HFF-Myc (cell line): ENCODE measurements at places on chromosomes 4 and X.
A peak's percentile ranks its signal among the peaks of the same experiment; 100 is the strongest.

GRCh38 chrX:80334583-80334982, 85.7 kb upstream of the TENT5D start:
- DNase-seq, result no peak

- peak; percentile 16 for DNase-seq
Observed at GRCh38 chr4:20532871-20533870, 167.1 kb upstream of the PACRGL start.

- no peak for DNase-seq
Observed at GRCh38 chr4:110898290-110898689, 275.4 kb upstream of the PITX2 start.

GRCh38 chrX:6954836-6955235, 192.7 kb upstream of the STS start:
- no peak for DNase-seq

GRCh38 chrX:67289055-67289499, 254.7 kb upstream of the AR start:
- DNase-seq, result no peak

GRCh38 chrX:10111364-10112148, 45.2 kb upstream of the CLCN4 start:
- DNase-seq, result no peak

GRCh38 chr4:965048-965765, 8.2 kb downstream of the DGKQ start:
- no peak for DNase-seq

DNA sequence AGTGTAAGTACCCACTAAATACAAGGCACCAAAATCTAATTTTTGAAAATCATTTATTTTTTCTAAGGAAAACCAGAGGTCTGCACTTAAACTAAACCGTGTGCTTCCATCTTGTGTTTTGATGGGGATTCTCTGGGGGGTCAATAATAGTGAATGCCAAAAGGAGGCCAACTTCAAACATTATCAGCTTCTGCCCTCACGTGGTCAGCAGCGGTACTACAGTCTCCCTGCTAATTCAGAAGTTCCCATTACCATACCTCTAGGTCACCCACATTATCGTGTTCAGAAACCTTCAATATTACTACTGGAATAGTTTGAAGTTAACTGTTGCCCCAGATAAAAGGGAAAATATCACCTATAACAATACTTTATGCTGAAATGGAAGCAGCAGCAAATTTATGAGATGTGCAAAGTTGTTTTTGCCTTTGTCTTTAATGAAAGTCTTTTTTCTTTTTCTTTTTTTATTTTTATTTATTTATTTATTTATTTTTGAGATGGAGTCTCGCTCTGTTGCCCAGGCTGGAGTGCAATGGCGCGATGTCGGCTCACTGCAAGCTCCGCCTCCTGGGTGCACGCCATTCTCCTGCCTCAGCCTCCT, 17.3 kb downstream of the CTPS2 start:
- no peak for DNase-seq

DNA sequence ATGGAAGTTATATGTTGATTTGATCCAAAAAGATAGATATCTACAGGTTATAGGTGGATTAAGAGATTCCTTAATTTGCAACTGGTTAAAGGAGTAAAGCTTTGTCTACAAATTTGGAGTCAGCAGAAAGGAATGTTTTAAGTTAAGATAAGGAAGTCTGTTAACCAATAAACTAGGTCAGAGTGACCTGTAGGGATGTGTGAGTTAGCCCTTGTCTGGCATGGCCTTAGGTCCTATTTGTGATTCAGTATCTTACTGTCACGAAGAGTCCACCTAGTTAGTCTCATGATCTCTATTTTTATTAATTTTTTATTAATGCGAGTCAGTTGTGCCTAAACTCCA, 230.8 kb downstream of the INPP4B start:
- peak; percentile 37 for DNase-seq

GRCh38 chr4:61143461-61143860, 56.7 kb upstream of the ADGRL3 start:
- DNase-seq, result no peak

DNA sequence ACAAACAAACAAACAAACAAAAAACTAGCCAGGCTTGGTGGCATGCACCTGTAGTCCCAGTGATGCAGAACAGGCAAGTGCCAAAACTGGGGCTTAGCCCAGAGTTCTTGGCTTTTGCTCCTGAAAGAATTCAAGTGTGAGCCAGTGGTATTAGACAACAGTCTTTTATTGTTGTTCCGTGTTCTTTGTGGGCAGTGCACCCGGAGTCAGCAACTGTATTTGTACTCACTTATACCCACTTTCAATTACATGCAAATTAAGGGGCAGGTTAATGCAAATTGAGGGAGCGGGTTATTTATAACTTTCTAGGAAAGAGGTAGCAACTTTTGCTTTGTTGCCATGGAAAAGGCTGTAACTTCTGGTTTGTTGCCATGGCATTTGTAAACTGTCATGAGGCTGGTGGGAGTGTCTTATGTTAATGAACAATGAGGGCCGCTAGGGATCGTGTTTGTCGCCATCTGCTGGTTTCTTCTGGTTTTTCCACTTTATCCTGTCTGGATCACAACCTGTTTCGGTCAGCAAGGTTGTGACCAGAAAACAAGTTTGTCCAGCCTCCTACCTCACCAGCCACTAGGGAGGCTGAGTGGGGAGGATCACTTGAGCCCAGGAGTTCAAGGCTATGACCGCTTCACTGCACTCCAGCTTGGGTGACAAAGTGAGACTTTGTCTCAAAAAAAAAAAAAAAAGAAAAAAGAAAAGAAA, 88.8 kb upstream of the ESX1 start:
- DNase-seq, result peak; percentile 61

DNA sequence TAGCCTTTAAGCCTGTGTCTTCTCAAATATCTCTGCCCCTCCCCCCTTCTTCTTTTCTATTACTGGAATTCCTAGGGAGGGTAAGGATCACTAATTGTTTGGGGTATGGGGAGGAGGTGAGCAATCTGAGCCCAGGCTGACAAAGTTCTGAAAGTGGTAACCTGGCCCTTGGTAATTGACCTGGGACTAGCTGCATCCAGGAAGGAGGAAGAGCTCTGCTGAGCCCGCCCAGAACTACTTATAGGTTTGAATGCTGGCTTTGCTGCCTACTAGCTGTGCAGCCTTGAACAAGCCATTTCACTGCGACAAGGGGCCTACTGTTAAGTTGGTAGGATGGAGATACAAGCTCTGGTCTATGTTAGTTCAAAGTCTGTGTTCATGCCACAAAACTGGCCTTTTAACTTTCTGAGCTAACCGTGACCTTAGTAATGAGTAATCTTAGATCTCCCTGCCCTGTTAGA, 37.8 kb downstream of the DGKK start:
- DNase-seq, result no peak

DNA sequence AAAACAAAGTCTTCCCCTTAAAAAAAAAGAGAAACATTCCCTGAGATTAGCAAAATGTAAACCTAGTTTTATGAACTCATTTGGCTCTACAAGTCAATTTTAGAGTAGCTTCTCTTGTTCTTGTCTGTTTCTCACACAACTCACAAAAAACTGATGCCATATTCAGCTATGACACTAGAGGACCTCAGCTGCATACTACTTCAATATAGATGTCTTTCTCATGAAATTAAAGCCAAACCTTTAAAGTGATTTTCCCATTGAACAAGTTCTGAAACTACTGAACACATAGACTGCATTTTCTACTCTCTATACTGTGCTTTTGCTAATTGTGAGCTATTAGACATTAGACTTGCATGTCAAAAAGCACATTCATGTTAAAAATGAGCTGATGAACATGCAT, 49.8 kb downstream of the TBCK start:
- DNase-seq, result peak; percentile 41

DNA sequence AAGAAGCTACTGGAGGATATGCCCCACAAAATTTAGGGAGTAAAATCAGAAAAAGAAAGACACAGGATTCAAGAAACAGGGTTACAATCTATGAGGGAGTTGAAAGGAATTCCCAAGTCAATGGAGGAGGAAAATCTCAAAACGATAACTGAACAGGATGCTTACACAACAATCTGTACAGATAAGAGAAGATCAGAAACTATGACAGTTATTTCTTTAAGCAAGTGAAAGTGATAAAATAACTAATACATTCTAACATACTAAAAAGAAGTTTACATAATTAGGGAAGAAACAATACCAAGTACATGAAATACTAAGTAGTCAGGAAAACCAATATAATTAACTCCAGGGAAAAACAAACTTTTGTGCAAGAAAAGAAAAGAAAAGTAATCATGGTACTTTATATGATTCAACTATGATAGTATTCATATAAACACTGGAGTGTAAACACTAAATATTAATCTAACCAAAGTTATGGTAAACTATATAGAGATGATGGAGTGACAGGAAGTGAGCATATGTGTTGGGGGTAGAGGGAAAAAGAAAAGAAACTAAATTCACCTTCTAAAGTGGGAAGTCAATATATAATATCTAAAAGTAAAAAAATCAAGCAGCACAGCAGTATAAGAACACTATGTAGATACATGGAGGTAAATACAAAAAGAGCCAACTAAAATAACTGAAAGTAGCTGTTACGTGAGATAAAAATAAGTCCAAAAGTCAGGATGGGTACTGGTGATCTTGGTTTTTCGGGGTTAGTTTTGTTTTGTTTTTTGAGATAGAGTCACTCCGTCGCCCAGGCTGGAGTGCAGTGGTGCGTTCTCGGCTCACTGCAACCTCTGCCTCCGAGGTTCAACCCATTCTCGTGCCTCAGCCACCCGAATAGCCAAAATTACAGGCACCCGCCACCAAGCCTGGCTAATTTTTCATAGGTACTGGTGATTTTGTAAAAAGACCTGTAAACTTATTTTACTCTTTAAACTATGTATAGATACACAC, 99.3 kb downstream of the TEX11 start:
- DNase-seq, result no peak

DNA sequence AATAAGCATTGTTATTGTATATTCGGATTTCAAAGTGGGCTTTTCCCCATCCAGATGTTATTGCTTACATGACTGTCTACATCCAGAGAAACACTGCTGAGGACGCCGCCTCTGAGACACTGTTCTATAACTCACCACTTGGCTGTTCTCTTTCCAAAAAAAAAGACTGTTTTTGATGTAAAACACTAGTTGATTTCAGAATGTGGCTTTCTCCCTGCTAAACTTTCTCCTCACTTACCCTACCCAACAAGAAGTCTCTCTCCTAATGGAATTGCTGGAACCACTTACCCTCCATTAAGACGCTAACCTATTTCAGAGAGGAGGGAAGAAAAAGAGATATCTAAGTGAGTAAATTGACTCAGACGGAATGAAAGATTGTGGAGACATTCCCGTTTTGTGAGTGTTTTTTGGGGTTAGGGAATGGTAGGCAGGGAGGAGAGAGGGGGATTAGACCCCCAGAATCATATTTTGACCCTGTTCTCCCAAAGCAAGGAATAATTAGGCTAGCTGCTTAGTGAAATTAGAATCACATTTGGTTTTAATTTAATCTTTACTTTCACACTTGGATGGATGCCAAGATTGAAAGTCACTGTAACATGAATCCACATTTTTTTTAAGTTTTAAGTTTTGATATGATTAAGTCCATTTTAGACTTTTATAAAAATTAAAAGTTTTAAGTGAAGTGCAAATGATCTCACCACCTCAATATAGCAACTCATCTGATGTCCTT, 174.9 kb downstream of the CHIC2 start:
- no peak for DNase-seq

GRCh38 chr4:35649778-35650177, 594.5 kb downstream of the ARAP2 start:
- DNase-seq, result no peak

DNA sequence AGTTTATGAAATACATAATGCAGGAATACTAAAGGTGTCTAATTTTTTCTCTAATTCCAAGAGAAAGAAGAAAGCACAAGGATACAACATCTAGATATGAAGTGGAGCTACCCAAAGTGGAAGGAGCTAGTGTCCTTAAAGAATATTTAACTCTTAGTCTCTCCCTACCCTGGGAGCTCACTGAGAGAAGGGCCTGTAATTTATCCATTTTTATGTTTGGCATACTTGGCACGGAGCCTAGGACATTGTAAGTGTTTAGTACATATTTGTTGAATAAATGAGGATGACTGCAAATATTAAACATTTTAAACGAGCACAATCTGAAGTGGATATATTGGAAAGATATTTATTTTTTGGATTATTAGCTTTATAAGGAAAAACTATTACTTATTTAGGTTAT, 674.8 kb downstream of the IQCM start:
- no peak for DNase-seq

DNA sequence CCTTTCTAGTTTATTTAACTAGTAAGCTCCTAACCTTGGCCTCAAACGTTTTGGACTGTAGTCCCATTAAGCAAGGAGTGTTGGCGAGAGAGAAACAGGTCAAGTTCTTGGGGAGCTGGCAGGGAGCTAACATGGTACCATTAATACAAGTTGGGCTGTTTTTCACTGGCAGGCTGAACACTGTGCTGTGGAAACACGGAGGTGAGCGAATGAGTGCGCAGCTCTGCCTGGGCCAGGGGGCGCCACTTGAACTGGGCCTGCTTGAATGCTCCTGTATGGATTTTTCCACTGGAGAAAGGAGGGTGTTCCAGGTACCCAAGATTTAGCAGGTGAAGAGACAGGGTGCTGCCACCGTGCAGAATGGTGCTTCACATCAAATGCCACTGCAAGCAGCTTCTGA, 7.4 kb upstream of the SMS start:
- no peak for DNase-seq

DNA sequence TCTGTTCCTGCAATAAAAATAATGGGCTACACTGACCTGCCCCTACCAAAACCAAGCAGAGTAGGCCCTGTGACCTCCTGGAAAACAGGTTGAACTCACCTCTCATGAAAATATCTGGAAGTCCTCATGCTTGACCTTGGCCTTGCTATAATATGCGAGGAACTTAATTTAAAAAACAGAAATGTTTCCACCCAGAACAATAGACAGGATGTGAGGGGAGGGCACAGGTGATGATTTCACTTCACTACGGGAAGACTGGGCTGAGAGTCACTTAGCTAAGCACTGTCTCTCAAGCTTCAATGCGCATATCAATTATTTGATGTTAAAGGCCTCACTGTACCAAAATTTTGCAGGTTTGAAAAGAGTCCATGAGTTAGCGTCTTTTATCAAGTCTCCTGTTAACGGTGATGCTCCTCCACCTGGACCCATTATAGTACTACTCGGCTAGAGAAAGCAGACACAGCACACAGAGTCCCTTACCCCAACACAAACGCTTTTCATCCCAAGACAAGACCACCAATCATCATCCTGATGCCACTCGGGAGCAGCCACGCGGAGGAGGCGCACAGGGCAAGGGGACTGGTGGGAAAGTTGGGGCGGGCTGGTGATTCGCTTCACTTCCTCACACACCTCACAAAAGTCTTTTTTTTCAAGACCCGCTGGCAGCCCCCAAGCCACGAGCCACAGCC, 25.9 kb downstream of the ZNF721 start:
- no peak for DNase-seq

- no peak for DNase-seq
Observed at GRCh38 chrX:23008431-23009099, 8.8 kb downstream of the DDX53 start.

GRCh38 chr4:13294961-13295605, 189.1 kb downstream of the RAB28 start:
- no peak for DNase-seq

DNA sequence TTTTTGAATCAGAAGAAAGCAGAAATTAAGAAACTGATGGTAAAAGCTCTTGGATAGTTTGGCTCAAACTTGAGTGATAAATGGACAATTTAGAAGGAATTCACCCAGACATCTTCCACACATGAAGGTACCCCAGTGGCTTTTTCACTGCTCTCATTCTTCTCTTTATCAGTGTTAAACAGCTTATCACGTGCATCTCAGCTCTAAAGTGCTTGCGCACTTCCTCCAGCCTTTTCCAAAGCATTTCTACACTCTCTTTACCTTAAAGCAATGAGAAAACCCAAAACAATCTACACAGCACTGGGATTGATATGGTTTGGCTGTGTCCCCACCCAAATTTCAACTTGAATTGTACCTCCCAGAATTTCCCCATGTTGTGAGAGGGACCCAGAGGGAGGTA, 509.1 kb upstream of the FAT1 start:
- no peak for DNase-seq
